ENCODE measurements at places on chromosomes 5 and 9.

- peak; percentile 84 for DNase-seq
Observed at GRCh38 chr5:107472620-107473064, 198.1 kb downstream of the EFNA5 start.

DNA sequence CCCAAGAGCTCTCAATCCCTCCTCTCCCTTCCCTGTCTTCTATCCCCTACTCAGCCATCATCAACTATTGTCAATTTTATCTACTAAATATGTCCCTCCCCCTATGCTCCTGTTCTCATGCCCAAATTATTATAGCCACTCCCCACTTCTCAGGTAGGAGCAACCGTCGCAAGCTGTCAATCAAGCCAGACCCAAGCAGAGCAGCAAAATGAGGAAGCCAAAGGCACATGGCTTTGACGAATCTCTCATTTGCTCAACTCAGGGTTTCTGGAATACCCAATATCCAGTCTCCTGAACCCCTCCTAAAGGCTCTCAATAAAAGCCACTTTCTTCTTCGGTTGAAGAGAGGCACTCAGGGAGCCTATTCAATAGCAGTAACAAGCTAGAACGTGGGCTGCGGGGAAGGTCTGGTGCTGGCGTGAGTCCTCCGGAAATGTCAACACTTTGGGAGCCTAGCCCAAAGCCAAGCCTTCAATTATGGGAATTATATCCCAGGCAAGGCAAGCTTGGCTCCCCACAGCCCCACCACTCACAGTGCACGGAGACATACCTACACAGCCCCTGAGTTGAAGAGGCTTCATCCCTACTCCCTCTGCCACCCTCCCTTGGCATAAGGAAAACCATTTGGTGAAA is 47.7 kb downstream of the SIL1 start:
- no peak for DNase-seq

GRCh38 chr5:67305401-67305800 is 108.8 kb upstream of the CD180 start:
- no peak for DNase-seq

DNA sequence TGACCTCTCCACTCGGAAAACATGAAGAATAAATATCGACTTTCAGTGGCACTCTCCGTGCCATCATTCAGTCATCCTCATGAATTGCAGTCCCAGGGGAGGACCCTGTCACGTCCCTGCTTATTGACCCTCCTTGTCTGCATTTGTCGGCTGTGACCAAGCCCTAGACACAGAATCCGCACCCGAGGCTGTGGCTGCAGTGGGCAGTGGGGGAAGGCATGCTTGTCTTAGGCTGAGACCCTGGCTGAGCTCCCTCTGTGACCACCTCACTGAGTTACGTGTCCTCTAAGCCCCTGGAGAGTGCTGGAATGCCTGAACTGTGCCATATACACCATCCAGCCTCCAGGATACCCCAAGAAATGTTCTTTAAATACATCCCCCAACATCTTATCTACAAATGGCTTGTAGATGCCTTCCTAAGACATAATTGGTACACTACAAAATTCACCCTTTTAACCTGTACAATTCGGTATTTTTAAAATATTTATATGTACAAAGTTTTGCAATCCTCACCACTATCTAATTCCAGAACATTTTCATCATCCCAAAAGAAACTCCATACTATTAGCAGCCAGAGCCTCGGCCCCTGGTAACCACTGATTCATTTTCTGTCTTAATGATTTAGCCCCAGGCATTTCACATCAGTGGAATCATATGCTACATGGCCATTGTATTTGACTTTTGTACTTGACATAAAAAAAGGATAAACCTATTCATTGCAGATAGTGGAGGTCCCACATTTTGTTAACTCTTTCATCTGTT is 80.8 kb upstream of the ICE1 start:
- DNase-seq, result no peak

DNA sequence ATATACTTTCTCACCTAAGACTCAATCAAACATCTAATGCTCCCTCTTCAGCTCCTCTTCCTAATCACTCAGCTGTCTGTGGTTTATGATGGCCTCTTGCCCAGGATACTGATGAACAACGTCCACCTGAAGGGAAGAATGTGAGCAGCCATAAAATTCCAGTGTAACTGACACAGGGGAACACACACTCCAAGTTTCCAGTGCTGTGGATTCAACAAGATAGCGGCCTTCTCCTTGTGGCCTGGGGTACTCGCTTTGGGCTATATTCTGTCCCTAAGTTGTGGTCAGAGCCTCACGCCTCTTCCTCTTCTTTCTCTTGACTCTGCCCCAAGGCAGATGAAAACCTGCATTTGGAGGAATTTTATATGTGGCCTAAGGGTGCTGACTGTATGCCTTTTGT is 11.7 kb downstream of the B4GALT1 start:
- DNase-seq, result no peak

DNA sequence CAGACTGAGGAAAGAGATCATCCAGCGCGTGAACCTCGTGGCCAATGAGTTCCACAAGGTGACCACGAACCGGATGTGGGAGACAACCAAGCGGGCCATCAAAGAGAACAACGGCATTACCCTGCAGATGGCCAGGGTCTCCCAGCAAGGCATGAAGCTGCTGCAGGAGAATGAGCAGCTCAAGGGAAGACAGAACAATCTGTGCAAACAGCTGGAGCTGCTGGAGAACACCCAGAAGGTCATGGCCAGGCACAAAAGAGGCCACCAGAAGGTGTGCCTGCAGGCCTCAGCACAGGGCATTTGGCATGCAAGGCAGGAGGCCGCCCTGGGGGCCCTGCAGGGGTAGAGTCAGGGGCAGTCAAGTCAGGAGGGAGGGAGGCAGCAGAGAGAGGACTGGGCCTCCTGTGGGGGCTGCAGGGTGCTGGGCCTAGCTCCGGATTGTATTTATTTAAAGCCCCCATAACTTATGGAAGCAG is 4.2 kb downstream of the PTRH1 start:
- DNase-seq, result no peak

GRCh38 chr5:95723632-95724369 is 7.3 kb upstream of the RHOBTB3 start:
- DNase-seq, result no peak

GRCh38 chr5:69001627-69002026 is 92.2 kb upstream of the SLC30A5 start:
- no peak for DNase-seq

GRCh38 chr9:135335691-135336181 is 143.8 kb upstream of the PPP1R26 start:
- no peak for DNase-seq

GRCh38 chr5:150024346-150024984 is 23.9 kb downstream of the HMGXB3 start:
- no peak for DNase-seq

GRCh38 chr5:15601274-15601673 is 101.3 kb downstream of the FBXL7 start:
- DNase-seq, result no peak

DNA sequence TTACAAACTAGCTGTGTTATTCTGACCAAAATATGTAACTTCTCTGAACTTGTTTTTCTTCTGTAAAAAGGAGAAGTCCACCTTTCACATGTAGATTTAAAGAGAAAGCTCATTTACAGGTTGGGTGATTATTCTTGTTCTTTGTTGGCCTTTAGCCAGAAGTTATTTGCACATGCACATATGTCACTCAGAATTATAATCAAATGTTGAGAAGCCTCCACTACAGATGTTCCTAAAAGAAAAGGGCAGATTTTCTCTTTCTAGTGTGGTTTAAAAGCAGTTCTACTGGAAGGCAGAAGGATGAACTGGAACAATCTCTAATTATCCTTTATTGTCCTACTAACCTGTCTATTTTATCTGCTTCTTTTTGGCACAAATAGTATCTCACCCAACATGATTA is 209.8 kb upstream of the ELAVL2 start:
- DNase-seq, result no peak

GRCh38 chr5:179195561-179196404 is 135.6 kb downstream of the ZNF354C start:
- DNase-seq, result no peak

DNA sequence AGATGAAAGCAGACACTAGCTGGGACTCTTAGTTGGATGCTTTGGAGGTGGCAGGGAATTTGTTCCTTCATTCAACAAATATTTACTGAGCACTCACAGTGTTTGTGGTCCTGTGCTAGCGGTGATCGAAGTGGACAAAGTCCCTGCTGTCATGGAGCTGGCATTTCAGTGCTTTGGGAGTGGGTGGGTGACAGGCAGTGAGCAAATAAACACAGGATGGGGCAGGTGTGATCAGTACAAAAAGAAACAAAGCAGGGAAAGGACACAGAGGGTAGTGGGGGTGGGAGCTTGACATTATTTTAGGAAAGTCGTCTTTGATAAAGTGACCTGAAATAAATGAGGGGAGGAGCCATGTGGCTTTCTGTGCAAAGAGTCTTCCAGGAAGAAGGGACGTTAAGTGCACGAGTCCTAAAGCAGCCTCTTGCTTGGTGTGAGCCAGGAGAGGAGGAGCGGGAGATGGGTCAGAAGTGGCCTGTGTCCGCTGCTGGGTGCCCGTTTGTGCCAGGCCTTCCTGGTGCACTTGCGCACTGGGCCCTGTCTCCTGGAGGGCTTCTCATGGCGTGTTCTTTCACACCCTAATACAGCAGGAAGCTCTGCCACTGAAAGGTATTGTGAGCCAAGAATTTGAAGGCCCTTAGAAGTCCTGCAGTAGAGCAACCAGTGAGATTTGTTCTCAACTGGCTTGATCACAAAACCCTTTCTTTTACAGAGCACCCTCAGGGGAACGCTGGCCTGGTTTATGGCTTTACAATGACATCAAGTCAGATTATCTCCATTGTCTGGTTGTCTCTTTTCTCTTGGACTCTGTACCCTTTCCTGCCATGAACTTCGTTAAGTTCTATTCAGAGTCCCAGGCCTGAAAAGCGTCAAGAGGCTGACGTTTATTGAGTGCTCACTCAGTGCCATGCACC is 14.8 kb downstream of the NDST1 start:
- DNase-seq, result no peak

- DNase-seq, result no peak
Observed at GRCh38 chr9:81393985-81394811, 295.1 kb downstream of the TLE1 start.

GRCh38 chr5:50749181-50749580 is 82.7 kb downstream of the PARP8 start:
- no peak for DNase-seq

GRCh38 chr5:126031989-126032716 is 391.1 kb upstream of the GRAMD2B start:
- no peak for DNase-seq

GRCh38 chr5:71471193-71471592 is 15.7 kb downstream of the BDP1 start:
- DNase-seq, result no peak

DNA sequence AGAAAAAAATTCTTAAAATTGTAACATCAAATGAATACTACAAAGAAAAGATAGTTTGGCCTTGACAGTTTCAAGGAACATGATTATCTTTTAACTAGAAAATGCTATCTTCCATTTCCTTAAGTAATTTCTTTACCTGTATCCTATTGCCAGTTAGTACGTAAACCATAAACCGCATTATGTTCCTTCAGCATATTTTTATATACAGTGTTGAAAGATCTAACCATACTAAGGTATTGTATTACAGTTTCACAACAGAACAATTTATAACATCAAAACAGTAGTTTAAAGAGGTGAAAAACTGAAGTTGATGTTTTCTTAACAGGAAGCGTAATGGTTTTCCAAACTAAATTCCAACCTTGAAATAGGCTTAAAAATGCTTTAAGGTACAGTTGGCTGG is 45.1 kb downstream of the GLRX start:
- no peak for DNase-seq

DNA sequence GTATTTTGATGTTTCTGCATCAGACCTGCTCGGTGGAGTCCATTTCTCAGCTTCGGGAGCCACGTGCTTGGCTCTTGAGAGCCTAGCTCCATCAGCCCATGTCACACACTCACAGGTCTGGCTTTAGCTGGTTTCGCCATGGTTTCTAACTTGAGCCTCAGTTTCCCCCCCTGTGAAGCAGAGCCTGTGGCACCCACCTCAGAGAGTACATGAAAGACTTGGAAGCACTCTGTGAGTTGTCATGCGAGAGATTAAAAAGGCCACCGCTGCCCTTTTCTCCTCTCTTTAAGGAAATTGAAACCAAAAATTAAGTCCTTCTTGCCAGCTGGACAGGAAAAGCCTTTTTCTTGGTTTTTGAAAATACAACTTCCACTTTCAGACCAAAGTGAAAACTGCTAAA is 8.8 kb downstream of the TENT4A start:
- DNase-seq, result no peak
